ENCODE measurements at places on chromosomes 5 and 9.

DNA sequence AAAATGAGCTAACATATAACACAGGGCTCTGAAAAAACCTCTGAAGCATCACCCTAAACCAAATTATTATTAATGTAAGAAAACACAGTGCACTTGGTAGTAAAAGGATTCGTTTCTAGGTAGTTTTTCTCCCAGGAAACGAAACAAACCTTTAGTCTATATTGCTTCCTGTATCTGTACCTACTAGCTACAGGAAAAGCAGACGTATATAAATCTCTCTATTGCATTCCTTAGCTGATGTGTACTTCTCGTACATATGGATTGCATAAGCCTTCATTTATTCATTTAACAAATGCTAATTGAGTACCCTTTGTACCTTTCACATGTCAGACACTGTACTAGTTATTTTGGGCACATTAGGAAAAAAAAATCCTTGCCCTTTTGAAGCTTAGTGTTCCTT lies 85.0 kb upstream of the RASA1 start:
- no peak for DNase-seq

DNA sequence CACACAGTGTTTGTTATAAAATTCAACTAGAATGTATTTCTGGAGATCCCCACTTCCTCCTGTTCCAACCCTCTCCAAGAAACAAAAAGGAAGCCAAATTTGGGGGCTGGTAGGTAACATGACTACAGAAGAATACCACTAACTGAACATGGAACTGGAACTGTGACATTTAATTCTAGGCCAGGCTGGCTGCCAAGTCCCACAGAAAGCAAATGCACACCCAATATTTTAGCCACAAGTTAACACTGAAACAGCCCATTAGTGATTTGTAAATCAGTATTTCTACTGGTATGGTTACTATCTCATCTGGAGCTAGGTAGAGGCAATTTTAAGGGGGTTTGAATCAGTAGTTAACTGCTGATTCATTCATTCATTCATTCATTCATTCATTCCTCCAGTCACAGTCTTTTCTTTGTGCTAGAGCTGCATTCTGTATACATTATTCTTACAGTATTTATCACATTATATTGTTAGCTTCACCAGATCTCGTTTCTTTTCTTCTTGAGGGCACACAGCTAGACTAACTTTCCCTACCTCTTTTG lies 131.7 kb upstream of the GDNF start:
- no peak for DNase-seq

DNA sequence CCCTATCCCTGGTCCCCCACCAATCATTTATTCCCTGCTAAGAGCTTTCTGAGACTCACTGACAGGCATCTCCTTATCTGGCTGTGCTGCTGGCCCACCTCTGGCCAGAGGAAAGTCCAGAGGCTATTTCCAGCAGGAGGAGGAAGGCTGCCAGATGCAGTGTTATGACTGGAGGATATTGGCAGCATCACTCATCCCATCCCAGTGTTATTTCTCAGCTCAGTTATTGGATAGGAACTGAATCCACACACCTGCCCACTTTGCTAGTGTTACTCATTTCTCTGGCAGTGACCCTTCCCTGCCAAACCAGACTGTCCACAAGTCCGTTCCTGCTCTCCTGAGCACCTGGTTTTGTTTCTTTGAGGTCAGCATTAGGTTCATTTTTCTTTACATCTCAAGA lies 228.2 kb downstream of the GRIA1 start:
- no peak for DNase-seq

DNA sequence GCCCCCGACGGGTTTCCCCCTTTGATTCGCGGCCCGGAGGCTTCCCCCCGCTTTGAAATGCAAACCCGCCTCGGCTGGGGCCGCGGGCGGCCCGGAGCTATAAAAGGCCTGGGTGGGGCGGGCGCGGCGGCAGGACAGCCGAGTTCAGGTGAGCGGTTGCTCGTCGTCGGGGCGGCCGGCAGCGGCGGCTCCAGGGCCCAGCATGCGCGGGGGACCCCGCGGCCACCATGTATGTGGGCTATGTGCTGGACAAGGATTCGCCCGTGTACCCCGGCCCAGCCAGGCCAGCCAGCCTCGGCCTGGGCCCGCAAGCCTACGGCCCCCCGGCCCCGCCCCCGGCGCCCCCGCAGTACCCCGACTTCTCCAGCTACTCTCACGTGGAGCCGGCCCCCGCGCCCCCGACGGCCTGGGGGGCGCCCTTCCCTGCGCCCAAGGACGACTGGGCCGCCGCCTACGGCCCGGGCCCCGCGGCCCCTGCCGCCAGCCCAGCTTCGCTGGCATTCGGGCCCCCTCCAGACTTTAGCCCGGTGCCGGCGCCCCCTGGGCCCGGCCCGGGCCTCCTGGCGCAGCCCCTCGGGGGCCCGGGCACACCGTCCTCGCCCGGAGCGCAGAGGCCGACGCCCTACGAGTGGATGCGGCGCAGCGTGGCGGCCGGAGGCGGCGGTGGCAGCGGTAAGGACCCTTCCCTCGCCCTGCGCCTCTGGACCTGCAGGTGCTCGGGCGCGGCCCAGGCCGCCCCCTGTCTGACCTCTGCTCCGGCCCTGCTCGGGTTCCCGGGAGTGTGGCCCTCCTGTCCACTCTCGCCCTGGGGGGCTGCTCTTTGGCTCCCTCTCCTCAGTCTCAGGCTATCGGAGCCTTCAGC lies at the start of gene CDX1:
Gene CDX1, plus strand, starts transcription at position 129 of the 862 bp plus-strand sequence. Its CDS starts 99 bp downstream, at position 228.
- DNase-seq: no peak

DNA sequence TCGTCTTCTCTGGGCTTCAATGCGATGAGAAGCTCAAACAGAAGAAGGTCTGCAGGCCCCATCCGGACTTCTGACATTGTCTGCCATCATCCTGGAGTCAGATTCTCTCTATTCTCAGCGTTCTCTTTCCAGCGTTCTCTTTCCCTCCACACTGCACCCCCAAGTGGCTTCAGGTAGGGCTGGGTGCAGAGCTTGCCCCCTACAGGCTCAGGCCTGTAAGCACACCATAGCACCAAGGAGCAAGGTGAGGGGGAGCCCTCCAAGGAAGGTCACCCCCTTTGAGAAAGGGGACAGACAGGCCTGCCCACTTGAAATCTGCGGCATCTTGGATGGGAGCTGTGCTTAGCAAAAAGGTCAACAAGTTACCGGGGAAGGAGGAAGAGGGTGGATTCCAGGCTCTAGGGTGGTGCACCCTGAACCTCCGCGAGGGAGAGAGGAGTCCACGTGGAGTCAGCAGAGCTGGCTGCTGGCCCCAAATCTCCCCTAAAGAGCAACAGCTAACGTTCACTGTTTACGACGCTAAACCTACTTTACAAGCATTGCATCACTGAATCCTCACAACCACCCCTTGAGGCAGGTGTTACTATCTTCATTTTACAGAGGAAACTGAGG lies 27.5 kb downstream of the GPX3 start:
- DNase-seq: no peak

- no peak for DNase-seq
These were observed 594.0 kb downstream of the HINT1 start for GRCh38 chr5:130571076-130571475.

- DNase-seq: no peak
These were observed 513.6 kb upstream of the C9orf72 start for GRCh38 chr9:28086881-28087280.
